ENCODE measurements at places on chromosomes 12 and 14. TPM values are rescaled to one million over a fixed set of nuclear protein-coding genes. Genes with fewer than 3 reads are reported as not detected.

Gene GPRC5D
- 1.1 TPM for polyA plus RNA-seq

Gene ASB8
- 47.0 TPM for polyA plus RNA-seq

Gene ETFBKMT
- polyA plus RNA-seq, result 5.4 TPM

Gene SLCO1C1
- 0.65 TPM for polyA plus RNA-seq

Gene TAPBPL
- 15.4 TPM for polyA plus RNA-seq

Gene POTEM
- polyA plus RNA-seq, result not detected

Gene NTN4
- 99.8 TPM for polyA plus RNA-seq

Gene SERPINA5
- 13.5 TPM for polyA plus RNA-seq
